Stimulated activated CD8-positive, alpha-beta memory T cell treated with anti-CD3 and anti-CD28 coated beads, Interleukin-7, amount 100 ng/mL, for 24 hours (primary cell): ENCODE measurements at places on chromosomes 16 and 17.

- DNase-seq: no peak
Observed at GRCh38 chr17:57498443-57498842, 242.1 kb downstream of the MSI2 start.

DNA sequence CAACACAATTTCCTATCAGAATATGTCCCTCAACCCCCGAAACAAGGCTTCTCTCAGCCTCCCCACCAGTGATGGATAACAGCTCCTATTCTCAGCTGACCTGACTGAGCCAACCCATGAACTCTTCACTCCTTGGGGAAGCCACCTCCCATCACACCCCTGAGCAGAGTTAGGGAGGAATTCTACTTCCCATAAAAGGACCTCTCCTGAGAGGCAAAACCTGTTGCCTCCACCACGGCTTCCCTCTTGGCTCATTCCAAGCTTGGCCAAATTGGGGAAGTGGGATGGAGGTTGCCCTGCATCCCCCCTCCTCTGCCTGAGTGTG, 5.7 kb upstream of the RASL10B start:
- DNase-seq: no peak

GRCh38 chr17:3475251-3475685, 529 bp upstream of the ASPA start:
- no peak for DNase-seq

DNA sequence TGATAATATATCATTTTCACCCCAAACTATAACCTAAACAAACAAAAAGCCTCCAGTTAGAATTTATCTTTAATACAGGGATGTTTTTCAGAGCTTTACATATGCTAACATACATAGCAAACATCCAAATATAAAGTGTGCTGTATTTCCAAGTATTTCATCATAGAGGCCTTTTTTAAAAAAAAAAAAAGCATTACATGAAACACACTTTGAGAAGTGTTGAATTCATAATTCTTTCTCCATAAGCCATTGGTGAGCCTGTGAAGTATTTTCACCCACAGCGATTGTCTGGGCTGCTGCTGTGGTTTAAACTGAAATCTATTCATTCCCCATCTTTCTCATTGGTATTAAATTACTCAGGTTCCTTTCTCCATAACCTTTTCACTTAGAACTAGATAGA, 503.4 kb upstream of the CDH8 start:
- DNase-seq: no peak
